ENCODE measurements at places on chromosomes 3 and 15. TPM values are rescaled to one million over a fixed set of nuclear protein-coding genes. Genes with fewer than 3 reads are reported as not detected.

The SNX4 gene
- total RNA-seq = 26.1 TPM

The RLBP1 gene
- total RNA-seq = not detected

The CTXND1 gene
- total RNA-seq = not detected

The RBPMS2 gene
- not detected for total RNA-seq

The IQSEC1 gene
- total RNA-seq = 19.0 TPM

The SLC51A gene
- not detected for total RNA-seq

The NAA50 gene
- 124 TPM for total RNA-seq

The HRG gene
- total RNA-seq = not detected

The ENTPD3 gene
- 0.14 TPM for total RNA-seq

The SCN11A gene
- not detected for total RNA-seq

The GSK3B gene
- total RNA-seq = 64.5 TPM

The CCDC13 gene
- 0.14 TPM for total RNA-seq

The PTH1R gene
- not detected for total RNA-seq

The GALNT15 gene
- total RNA-seq = 9.5 TPM

The IL17RD gene
- total RNA-seq = 3.0 TPM

The LRRC49 gene
- total RNA-seq = 28.2 TPM

The GRK7 gene
- 0.05 TPM for total RNA-seq

The C3orf20 gene
- total RNA-seq = not detected

All from smooth muscle cell of the umbilical artery (primary cell).